ENCODE measurements at places on chromosomes 1 and 21.

- no peak for DNase-seq
Measured at GRCh38 chr21:42986125-42986783, 11.9 kb downstream of the PKNOX1 start.

DNA sequence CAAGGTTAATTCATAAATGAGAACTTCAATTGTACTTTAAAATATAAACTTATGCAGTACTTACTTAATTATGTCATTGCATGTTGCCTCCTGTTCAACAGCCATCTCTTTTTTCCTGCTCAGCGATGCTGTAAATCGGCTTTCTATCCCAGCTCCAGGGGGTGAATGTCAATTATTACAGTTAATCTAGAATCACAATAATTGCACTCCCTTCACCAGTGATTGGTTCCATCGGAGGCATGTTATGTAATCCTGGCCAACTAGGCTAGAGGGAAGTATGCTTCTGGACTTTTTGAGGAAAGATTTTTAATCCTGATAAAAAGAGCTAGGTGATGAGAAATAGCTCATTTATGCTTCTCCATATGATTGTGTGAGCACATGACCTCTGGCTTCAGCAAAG, 53.8 kb upstream of the SGIP1 start:
- no peak for DNase-seq

DNA sequence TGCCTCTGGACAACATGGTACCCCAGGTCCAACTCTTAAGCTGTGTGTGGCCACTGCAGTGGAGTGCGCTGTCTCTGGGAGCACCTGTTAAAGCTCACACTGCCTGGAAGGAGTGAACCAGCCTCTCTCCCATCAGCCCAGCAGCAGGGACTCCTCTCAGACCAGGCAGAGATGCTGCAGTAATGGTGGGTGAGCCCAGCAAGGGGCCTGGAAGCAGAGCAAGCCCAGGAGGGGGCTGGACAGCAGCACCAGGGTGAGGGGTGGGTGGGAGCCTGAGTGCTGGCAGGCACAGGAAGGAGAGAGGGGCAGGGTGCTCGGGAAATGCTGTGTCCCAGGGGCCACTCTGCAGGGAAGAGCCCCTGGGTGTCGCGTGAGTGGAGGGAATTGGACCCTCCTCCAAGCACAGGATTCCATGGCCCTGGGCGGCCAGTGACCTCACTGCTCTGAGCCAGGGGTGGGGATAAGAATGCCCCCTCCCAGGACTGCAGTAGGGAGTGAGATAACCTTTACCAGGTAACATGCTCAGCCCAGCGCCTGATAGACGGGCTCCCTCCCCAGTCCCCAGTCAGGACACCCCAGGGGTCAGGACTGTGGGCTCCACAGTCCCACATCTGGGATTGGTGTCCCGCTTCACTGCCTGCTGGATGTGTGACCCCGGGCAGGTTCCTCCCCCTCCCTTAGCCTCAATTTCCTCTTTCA, 313.1 kb downstream of the MATN1 start:
- DNase-seq, result no peak

DNA sequence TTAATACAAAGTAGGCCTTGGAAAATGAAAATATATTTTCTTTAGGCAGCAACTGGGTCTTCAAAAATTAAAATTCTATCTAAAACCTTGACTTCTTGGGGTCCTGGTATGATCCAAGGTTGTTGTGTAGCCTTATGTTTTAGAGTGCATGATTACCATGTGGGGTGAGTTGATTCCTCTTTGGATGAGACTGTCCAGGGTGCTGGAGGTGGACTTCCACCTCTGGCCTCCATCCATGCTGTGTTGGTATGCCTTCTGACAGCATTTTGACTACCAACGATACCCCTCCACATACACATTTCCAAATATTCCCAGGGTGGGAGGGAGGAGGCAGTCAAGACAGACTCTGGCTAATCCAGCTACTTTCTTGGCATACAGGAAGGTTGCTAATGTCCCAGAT, 205.0 kb downstream of the TNR start:
- no peak for DNase-seq

- no peak for DNase-seq
Measured at GRCh38 chr1:151692226-151692625, 24.4 kb downstream of the CELF3 start.

DNA sequence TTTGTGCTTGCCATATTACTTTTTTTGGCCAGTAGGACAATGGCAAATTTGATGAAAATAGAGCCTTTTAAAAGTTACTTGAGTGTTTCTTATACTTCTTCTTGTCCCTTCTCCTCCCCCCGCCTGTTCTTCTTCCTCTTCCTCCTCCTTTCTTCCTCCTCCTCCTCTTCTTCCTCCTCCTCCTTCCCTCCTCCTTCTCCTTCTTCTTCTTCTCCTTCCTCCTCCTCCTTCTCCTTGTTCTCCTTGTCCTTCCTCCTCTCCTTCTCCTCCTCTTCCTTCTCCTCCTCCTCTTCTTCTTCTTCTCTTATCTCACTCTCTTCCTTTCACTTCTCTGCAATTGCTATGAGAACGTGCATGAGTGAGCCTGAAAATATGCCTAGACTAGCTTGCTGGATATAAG, 466.2 kb upstream of the NR5A2 start:
- no peak for DNase-seq

DNA sequence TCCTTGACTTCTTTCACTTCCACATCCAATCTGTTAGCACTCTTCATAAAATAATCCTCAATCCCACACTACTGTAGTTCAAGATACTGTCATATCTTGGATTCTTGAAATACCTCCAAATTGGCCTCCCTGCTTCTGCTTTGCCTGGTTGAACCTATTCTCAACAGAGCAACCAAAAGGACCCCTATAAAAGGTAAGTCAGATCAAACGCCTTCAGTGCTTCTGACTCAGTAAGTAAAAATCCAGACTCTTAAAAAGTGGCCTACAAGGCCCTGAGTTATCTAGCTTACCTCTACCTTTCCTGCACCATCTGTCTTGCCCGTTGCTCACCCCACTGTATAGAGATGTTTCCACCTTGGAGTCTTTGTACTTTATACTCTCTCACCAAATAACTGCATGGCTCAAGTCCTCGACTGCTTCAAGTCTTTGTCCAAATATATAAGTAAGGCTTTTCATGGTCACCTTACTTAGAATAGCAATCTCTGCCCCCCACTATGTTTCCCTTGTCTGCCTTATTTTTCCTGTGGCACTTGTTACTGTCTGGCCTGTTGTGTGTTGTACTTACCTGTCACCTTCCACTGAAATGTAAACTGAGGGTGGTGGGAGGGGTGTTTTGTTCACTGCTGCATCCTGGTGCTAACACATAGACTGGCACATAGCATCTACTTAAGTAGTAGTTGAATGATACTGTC, 5.1 kb upstream of the PIGV start:
- no peak for DNase-seq

GRCh38 chr1:54016343-54017282, 1.4 kb downstream of the LDLRAD1 start:
- DNase-seq, result no peak

GRCh38 chr1:65493802-65494201, 73.3 kb downstream of the LEPR start:
- no peak for DNase-seq

- DNase-seq, result no peak
Measured at GRCh38 chr1:26537951-26538352, 8.4 kb downstream of the RPS6KA1 start.

DNA sequence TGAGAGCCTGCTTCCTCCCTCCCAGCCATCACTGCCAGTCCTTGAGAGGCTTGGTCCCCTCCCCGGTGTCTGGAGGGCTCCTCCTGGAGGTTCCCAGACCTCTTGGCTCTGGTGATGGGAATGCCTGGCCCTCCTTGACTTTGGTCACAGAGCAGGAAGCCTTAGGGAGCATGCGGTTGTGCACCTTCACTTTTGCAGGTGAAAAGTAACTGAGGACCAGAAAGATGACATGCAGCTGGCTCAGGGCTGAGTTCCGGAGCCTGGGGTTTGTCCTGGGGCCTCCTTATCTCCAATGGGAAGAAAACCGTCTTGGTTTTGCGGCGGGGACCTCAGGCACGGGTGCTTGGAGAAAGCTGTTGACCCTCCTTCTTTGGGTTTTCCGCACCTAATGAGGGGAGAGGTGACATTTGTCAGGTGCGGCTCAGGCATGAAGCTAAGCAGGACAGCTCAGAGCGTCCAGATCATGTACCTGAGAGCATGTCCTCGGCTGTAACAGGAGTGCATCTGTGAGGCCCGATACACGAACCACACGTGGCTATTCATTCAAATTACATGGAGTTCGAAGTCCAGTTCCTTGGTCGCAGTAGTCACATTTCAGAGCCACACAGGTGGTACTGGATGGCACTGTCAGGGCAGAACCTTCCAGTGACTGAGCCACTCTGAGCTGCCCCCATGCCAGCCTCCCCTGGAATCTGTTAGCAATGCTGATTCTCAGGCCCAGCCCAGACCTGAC, 608 bp upstream of the MX2 start:
- DNase-seq, result no peak

DNA sequence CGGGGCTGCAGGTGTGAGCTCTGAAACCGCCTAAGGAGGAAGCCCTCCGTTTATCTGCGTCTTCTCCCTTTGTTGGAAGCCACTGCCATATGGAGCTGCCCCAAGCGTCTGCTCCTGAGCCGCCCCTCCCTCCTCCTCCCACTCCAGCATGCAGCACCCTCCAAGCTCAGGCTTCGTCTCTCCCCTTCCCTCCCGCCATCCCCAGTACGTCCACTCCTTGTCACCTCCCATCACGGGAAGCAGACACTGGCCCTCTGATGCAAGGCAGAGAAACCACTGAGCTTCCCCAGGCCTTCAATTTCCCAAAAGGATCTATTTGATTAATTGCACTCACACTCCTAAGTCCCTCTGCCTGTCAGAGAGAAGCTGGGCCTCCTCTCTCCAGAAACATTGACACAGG, 52.5 kb downstream of the NFASC start:
- no peak for DNase-seq

DNA sequence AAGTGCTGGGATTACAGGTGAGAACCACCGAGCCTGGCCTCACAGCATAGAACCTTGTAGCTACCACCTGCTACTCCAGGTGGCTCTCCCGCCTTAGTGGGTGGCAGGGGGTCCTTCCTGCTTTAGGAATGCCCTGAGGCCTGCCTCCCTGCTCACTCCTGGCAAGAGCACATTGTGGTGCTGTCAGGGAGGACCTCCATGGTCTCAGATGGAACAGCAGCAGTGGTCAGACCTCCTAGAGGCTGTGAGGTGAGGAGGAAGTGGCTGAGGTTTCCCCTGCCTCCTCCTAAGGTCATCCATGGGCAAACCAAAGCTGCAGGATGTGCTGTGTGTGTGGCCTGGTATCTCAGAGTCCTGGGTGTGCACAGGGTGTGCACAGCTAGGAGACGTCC, 6.7 kb downstream of the SOX13 start:
- no peak for DNase-seq

DNA sequence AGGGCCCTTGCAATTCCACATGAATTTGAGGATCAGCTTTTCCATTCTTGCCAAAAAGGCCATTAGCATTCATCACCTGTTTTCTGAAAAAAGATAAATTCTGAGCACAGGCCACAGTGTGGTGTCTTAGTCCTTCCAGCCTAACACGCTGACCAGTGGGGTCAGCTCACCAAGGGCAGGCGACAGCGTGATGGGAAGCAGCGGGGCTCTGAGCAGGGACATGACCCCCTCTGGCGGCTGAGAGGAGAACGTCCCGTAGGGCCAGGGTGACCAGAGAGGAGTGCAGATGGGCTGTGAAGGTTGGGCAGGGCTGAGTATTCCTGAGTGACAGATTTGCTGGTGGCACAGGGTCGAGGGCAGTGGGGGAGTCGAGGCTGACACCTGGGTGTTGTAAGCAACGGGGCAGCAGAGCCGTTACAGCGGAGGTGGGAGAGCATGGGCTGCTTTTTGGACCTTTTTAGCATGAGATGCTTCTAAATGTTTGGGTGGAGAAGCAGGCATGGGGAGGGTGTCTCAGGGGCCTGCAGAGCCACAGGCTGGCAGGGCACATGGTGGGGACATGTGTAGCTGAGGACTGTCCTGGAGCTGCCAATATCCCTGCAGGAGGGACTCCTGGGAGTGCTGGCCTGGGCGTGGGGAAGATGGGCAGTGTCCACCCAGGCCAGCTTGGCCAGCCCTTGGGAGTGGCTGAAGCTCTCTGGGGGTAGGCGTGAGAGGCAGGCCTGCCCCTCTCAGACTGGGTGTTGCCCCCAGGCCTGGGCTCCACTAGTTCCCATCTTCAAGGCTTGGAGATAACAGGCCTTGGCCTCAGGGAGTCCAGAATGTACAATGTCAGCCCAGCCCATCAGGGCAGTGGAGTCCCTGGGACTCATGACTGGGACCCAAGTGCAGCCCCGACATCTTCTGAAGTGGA, 8.6 kb upstream of the CALML6 start:
- peak; percentile 87 for DNase-seq

DNA sequence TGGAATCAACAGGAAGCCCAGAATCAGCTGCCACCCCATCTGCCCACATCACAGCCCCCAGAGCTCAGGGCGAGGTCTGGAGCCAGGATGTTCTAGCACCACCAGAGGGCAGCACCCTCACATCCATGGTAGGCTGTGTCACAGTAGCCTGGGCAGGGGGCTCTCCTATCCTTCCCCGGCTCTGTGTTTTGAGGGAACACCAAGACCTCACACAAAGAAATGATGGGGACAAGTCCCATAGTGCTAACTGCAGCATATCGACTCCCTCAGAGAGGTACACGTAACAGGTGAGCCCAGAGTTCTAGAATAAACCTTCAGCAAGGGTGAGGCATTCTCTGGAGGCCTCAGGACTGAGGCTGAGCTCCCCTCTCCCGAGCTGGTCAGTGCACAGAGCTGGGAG, 2.3 kb upstream of the KCNC4 start:
- peak; percentile 68 for DNase-seq

DNA sequence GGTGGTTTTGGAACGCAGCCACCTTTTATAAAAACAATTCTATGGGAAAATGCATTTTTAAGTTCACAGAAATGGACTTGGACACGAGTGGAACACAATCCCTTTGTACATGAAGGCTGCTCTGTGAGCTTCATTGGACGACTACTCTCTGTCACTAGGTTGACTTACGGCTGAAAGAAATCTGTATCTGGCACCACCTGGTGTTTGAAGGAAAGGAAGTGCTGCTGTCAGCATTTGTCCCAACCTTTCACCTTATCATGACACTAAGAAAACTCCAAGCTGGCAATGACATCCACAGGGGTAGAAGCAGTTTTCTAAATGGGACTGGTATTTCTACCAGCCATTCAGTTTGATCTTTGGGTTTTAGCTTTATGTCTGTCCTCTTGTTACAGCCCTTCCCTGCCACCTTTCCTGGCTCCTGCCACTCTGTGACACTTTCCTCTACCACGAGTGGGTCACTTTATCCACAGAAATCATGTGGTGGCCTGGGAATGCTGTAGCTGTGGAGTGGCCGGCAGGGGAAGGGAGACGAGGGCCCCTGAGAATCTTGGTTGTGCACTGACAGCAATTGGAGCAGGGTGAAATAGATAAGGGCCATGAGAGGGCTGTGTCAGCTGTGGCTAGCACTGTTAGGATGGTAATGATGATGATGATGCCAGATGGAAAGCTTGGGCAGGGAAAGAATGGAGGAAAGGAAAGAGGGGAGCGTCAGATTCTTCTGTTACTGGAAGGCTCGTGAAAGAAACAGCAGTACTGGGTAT, 85.2 kb downstream of the TBX19 start:
- DNase-seq, result no peak

- no peak for DNase-seq
Measured at GRCh38 chr1:109617291-109617801, 2.1 kb downstream of the GNAT2 start.
